AG09309 (cell line): ENCODE measurements at places on chromosomes 5 and 9.

DNA sequence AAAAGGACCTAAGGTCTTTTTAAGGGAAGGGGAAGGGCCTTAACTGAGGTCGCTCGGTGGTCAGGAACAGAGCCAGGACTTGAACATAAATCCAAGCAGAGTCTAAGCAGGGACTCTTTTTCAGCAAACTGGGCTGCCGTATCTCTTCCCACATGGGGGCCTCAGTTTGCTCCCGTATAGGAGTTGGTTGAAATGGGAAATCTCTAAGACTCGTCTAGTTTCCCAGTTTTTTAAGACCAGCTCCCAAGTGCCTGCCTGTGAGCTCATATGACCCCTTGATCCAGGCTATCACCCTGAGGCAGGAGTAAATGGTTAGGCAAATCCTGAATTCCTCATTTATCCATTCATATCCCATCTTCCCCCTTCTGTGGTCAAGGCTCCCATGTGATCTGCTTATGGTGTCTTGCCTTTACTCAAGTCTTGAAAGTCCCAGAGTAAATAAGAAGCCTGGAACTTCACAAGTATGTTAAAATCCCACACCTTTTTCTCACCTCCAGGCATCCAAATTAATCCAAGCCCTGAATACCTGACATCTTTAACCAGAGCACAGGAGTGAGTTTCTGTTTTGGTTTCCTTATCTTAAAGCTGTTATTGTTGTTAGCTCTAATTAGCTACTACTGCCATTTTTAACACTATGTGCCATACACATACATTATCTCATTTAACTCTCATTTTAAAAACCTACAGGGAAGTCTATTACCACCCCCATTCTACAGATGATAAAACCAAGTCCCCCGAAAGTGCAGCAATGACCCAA is 3.0 kb downstream of the ARSI start:
- peak; percentile 21 for DNase-seq

- no peak for DNase-seq
These were observed 51.4 kb upstream of the RARS1 start for GRCh38 chr5:168434746-168435321.

DNA sequence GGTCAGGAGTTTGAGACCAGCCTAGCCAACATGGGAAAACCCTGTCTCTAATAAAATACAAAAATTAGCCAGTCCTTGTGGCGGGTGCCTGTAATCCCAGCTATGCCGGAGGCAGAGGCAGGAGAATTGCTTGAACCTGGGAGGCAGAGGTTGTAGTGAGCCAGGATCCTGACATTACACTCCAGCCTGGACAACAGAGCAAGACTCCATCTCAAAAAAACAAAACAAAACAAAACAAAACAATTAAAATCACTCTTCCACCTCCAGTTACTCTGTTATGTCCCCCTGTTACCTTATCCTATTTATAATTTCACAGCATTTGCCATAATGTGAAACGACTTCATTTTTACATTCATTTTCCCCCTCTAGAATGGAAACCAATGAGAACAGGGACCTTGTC is 54.4 kb downstream of the CXXC5 start:
- no peak for DNase-seq

DNA sequence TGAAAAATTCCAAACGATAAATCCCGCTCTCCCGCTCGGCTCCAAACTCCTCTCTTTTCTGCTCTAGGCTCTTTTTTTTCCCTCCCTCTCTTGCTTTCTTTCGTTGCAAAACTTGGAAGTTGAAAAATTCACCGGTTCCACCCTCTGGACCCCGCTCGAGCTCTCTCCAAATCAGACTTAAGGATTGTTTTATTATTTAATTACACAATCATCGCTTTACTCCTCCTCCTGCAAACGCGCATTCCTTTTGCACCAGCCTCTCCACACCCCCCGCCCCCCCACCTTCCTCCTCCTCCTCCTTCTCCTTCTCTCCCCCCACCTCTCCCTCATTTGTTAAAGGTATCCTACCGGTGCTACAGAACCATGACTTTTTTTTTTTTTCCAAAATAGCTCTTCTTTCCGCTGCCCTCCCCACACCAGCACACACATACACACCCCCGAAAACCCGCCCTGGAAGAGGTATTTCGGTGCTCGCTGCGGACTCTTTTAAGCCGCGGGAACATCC is 535 bp upstream of the NFIB start:
- DNase-seq, result no peak

GRCh38 chr9:108271646-108272348 is 584.0 kb downstream of the ACTL7B start:
- peak; percentile 69 for DNase-seq

DNA sequence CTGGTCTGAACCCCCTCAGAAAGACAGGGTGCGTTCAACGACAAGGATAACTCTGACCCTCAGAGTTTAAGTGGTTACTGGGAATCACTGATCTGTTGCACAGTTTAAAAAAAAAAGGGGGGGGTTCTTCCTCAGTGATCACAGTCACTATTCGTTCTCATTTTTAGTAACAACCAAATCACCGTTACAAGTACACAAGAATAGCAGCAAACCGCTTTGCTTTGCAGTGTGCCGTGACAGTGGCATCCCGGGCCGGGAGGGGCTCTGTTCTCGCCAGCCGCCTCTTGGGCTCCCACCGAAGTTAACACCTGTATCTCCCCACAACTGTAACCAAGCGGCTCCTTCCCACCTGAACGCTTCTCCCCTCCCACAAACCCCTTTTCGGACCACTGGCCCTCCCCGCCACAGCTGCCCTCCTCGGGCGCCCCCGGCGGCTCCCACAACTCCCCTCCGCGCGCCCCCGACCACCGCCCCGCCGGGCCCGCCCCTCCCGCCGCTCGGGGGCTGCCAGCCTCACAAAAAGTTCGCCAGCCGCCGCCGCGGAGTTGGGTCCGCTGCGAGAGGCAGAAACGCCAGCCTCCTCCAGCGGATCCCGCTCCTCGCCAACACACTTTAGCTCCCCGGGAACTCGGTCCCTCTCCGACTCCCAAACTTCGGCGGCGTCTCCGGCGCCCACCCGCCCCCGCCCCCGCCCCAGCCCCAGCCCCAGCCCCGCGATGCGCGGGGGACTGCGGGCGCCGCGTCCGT is 1.2 kb downstream of the SSBP2 start:
- DNase-seq, result no peak

- DNase-seq, result no peak
These were observed 196.8 kb downstream of the PRDM9 start for GRCh38 chr5:23703940-23704855.

- no peak for DNase-seq
These were observed 354.6 kb downstream of the ZSWIM6 start for GRCh38 chr5:61686491-61687257.

- peak; percentile 95 for DNase-seq
These were observed 226.6 kb downstream of the SNX18 start for GRCh38 chr5:54743997-54744788.

DNA sequence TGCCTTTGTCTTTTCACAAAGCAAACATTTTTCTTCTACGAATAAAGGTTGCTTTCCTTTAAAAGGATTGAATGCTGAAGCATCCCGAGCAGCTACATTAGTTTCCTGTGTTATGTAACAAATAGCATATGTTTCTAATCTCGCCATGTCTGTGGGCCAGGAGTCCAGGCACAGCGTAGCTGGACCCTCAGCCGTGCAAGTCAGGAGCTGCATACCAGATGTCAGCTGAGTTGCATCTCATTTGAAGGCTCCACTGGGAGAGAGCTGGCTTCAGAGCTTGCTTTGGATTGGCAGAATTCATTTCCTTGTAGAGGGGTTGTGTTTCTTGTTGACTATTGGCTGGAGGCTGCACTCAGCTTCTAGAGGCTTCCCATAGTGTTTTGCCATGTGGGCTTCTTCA is 16.0 kb upstream of the GOLPH3 start:
- DNase-seq, result peak; percentile 79

GRCh38 chr5:130808691-130809090 is 356.4 kb downstream of the HINT1 start:
- no peak for DNase-seq

DNA sequence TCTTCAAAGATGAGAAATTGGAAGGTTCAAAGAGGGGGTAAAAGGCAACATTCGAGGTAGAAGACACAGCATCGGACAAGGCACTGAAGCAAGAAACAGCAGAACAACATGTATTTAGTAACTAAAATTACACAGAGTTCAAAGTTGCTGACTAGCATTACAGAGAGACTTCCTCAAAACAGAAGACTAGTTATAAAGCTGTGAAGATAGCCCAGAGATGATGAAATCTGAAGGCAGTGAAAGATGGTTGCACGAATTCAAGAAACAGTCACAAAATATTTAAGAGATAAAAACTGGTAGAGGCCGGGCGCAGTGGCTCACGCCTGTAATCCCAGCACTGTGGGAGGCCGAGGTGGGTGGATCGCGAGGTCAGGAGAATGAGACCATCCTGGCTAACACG is 16.3 kb downstream of the MAPKAP1 start:
- DNase-seq, result no peak

DNA sequence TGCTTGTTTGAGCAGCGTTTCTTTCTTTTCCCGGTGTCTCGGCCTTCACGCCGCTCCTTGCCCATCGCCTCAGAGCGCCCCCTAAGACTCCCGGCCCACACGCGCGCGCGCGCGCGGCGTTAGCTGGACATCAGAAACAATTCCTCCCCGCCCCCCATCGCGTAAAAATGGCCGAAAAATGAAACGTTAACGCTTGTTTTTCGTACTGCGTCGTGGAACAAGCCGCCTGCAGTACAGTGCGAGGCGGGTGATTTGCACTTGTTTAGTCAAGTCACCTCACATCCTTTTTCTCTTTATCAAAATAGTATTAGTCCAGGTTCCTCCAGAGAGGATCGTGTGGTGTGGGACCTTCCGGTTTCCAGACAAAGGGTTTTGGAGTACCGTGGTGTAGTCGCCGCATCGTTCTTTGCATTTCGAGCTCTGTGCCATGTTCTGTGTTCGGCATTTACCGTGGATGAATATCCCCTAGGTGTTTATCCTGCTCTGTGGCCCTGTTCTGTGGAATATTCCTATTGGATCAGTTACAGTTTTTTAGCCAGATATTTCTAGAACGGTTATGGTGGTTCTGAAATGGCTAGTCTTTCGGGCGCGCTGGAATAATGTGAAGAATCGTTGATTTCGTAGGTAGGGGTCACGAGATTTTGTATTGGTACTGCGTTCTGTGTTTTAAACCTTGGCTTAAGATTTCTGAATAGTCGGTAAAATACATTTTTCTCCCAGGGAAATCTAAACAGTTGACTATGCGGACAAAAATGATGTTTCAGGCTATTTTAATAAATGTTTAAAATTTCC is 1.0 kb downstream of the MATR3 start:
- DNase-seq, result no peak

DNA sequence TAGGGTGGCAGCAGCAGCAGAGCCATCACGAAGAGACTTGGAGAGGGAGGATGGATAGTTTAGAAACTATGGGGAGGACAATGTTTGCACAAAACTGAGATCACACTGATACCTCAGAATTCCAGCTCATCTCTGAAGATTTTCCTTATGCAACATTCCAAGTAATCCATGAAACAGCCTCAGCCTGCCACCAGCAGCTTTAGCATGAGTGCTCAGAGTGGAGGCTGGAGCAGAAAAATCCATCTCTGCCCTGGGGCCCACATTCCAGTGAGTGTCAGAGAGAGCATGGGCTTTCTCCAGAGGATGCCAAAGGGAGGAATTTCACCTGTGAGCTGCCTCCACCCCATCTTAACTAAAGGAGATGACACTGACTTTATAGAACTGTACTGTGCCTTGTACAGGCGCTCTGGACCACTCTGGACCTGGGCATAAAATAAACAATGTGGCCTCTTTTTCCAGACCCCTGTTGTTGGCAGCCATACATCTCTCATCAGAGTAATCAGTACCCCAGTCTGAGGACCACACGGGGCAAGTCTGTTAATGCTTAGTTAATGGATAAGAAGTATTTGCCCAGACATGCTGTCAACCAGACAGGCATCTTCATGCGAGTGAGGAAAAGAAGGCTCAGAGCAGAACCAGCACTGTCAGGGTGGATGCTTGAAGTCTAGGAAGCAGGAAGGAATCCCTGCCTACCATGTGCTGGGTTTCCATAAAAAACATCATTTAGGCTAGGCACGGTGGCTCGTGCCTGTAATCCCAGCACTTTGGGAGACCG is 440.9 kb downstream of the ENC1 start:
- peak; percentile 47 for DNase-seq

DNA sequence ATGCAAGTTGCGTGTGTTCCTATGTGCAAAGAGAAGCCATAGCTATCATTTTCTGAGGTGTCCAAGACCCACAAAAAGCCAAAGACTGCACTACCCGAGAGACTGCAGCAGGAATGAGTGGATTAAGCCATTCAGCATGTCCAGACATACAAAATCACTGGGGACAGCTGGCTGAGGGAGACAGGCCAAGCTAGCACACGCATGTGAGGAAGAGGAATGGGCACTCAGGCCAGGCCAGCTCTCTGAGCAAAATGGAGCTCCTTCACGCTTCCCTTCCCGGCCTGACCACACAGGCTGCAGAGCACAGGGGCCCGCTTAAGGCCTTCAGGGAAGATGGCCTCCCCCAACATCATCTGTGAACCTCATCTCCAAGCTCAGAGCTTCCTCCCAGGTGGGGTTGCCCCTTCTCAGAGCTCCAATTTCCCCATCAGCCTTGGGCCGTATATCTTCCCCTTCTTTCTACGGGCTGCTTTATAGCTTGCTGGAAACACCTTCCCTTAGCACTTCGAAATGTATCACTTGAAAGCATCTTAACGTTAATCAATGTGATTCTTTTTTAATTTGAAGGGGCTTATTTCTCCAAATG is 8.4 kb downstream of the DCANP1 start:
- DNase-seq, result no peak

DNA sequence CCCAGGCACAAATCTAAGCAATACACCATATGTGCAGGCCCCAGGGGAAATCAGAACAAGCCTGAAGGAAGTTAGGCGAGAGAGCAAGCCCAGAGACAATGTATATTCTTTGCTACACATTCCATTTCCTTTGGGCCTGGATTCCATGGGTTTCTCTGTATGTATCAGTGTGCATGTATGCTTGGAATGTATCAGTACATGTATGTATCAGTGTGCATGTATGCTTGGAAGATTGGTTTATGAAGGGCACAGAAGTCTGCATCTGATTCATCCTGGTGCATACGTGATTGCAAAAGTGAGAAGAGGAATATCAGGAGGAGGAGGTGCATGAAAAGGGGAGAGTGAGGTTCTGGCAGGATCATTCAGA is 232.6 kb upstream of the ANKRD55 start:
- DNase-seq, result no peak

- DNase-seq, result peak; percentile 70
These were observed 81.8 kb downstream of the CMYA5 start for GRCh38 chr5:79771387-79771786.
